Central memory CD4-positive, alpha-beta T cell (primary cell): ENCODE measurements at places on chromosomes 12 and 14.

DNA sequence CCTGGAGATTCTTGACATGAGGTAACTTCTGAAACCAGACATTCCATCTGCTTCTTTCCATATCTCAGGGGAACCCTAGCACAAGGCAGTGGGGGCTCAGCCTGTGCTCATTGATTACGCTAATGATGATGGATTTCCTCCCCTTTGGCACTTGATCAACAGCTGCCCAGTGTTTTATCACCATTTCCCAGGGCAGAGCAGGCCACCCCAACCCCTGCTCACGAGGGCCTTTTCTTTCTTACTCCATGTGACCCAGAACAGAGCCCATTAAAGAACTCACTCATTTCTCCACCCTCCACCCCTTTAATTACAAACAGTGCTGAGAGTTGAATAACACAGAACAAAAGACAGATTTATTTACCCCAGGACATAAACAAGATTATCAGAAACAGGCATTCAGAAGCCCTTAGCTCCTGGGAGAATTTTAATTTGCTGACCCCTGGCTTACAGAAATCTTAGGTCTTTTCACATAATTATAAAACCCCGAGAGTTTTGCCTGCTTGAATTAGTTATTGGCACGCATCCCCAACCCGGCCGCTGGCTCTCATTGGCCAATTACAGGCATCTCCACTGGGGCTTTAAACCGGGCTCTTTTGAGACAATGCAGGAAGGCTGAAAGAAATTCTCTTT, 32.0 kb upstream of the CCDC60 start:
- DNase-seq: no peak

GRCh38 chr12:114399664-114400211, 6.2 kb downstream of the TBX5 start:
- no peak for DNase-seq

DNA sequence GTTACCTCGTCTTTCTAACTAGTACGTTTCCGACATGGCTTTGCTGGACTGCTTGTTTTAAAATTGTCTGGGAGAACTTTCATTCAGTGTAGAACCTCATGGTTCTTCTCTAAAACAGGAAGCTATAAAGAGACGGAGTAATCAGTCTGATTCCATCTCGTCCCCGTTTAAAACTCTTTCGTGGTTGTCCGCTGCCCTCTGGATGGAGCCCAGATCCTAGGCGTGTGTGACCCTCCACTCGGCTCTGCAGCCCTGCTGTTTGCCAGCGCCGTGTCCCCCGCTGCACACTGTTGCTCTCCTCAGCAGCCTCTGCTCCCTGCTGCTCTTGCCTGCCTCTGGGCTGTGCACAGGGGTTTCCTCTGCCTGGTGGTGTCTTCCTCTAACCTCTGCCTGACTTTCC, 50.2 kb downstream of the SLC8B1 start:
- no peak for DNase-seq

DNA sequence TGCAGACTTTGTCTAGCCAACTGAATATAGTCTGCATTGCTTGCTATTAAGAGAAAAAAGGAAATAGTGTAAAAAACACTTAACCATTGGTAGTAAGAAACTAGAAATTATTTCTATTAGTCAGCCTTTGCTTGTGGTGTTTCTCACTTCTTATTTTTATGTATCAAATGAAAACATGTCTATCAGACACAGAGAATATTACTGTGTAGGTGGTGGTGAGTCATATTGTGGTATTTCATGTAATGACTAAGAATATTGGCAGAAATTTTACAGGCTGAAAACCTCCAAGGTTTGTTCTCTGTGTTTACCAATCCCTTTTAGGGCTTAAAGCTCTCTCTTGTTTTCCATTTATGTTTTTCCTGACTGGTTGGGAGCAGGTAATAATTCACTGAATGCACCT, 87.2 kb downstream of the DAAM1 start:
- no peak for DNase-seq

GRCh38 chr14:94175011-94175745, 1.1 kb downstream of the PPP4R4 start:
- no peak for DNase-seq
